ENCODE measurements at places on chromosomes 7 and 10.

DNA sequence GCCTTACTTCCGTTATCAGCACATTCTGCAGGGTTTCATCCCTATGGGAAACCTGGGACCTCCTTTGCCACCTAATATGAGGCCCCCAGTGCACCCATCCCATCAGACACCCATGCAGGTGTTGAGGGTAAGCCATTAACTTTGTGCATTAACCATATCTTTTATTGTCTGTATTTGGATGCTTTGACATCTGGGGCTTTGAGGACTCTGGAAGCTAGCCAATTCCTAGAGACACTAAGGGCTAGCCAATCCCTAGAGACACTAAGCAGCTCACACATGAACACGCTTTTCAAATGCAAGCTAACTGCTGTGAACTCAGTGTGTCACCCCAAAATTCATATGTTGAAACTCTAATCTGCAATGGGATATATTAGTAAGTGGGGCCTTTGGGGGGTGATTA, 272.5 kb upstream of the COBL start:
- no peak for DNase-seq

GRCh38 chr7:121219026-121219425, 109.8 kb upstream of the WNT16 start:
- DNase-seq = no peak

GRCh38 chr7:89796481-89796880, 357.8 kb upstream of the STEAP1 start:
- DNase-seq = no peak

DNA sequence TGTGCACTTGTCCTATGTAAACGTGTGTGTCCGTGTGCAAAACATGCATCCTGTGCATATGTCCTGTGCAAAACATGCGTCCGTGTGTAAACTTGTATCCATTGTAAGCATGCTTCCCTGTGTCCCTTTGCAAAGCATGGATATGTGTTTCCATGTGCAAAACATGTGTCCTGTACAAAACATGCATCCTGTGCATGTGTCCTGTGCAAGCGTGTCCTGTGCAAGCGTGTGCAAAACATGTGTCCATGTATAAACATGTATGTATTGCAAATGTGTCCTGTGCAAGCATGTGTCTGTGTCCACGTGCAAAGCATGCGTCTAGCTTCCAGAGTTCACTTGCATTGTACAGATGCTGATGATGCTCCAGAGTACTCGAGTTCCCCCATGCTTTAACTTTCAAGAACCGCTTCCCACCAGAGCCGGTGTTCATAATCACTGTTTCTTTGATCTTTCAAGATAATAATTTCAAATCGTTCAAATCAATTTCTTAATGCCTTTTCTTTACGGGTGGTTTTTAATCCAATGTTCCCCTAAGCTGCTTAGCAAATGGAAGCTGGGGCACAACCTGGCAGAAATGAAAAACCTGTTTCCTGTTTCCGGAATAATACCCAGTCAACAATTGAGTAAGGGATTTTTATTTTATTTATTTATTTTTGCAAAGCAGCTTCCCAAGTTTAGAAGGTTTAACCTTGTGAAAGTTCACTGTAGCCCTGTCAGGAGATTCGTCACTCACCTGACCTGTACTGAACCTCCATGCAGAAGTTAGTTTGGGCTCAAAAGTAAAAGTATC, 641 bp upstream of the ASB13 start:
- DNase-seq = no peak

DNA sequence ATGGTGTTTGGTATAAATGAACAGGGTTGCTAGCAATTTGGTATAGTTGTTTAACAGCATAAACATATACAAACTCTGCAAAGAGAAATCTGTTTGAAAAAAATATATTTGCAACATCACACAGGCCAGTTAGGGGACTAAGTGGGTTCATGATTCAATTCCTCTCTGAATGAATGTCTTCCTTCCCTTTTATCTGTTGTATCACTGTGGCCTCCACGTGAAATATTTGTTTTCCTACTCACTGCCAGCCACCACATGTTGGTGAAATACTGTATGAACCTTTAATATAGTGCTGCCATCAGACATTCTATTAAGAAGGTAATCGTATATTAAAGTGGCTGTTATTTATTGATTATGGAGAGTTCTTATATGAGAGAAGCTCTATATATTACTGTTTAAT, 157.0 kb downstream of the ARID5B start:
- no peak for DNase-seq

GRCh38 chr10:72885953-72886352, 7.6 kb upstream of the OIT3 start:
- no peak for DNase-seq

GRCh38 chr10:89992575-89992974, 291.2 kb downstream of the KIF20B start:
- no peak for DNase-seq

GRCh38 chr10:91596825-91597196, 36.1 kb downstream of the PPP1R3C start:
- DNase-seq = no peak

DNA sequence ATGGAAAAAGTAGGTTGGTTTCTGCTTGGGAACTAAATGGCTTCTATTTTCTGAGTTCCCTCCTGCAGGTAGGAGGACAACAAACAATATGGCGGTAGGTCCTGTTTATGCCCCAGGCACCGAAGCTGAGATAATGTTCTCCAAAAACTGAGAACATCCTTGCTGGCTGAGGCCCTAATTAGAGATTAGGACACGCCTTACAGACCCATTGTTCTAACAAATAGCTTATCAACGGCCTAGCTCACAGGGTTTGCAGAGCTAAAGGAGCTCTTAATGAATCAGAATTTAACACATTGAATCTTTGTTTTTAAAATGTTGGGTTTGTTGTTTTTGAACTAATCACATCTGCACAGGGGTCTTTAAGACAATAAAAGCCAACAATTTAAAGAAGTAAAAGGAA, 37.0 kb downstream of the HTR5A start:
- no peak for DNase-seq

DNA sequence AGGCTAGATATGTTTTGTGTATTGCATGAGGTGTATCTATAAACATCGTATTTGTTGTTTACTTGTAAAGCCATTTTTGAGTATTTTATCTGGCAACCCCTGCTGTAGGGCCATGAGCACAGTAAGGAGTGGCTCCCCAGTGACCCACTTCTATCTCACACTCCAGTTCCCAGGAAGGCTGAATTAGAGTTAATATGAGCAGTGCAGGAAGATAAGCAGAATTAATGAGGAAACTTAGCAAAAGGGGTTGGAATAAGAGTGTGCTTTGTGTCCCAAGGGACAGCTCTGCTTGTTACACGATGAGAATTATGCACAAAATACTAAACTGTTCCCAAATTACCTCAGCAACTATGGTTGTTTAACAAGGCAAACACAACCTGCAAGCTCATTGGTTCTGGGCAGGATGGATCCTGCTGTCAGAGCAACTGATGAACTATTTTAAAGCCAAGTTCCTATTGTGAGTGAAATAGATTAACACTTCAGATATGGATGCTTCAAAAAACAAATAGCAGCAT, 1005.8 kb downstream of the NRG3 start:
- DNase-seq = no peak

DNA sequence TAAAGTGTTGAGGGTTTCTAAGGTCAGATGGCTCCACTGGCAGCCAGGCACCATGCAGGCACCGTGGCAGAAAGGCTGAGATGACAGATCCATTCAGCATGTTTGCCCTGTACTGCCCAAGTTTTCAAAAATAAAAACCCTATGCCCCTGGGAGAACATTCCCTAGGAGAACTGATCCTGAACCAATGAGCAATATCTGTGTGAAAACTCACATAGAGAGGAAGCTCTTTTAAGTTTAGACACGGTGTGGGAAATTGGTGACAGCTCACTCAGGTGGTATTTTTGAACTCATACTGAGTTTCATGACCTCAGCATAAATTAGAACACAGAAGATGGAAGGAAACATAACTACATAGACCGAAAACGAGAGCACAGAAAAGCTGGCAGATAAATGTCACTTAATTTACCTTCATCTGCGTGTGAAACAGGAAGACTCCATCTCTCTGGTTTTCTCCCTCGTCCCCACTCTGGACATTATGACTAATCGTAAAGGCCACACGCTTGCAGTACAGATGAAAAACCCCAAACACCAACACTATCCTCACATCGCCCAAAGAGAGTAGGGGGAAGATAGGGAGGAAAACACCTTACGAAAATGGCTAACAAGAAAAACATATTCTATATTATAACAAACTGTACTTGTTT, 127.8 kb downstream of the ICA1 start:
- DNase-seq = no peak

- DNase-seq = no peak
Measured at GRCh38 chr7:151652111-151652510, 132.4 kb upstream of the RHEB start.

DNA sequence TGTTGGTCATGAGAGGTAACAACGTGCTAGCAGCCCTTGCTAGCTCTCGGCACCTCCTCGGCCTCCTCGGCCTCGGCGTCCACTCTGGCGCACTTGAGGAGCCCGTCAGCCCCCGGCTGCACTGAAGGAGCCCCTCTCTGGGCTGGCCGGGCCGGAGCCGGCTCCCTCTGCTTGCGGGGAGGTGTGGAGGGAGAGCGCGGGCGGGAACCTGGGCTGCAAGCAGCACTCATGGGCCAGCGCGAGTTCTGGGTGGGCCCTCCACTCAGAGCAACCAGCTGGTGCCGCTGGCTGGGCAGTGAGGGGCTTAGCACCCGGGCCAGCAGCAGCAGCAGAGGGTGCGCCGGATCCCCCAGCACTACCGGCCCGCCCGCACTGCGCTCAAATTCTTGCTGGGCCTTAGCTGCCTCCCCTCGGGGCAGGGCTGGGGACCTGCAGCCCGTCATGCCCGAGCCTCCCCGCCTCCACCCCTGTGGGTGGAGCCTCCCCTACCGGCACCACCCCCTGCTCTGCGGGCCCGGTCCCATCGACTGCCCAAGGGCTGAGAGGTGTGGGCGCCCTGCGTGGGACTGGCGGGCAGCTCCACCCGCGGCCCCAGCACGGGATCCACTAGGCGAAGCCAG, 96.1 kb downstream of the PAXIP1 start:
- DNase-seq = no peak

- DNase-seq = no peak
Measured at GRCh38 chr7:87596136-87596535, 4.5 kb downstream of the ABCB1 start.

DNA sequence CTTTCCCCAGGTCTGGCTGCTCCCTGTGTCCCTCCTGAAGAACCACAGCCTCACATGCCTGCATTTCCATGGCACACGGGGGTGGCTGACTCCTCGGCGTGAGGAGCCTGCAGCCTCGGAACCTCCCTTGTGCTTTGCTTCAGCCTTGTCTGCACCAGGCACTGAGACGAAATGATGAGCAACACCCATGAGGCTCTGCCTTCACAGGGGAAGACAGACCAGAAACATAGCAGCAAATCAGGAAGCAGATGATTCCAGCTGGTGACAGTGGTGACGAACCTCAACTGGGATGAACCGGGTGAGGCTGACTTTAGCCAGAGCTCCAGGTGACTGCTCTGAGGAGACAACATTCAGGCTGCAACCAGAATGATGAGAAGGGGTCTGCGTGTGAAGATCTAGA, 84.5 kb upstream of the SMNDC1 start:
- DNase-seq = no peak

DNA sequence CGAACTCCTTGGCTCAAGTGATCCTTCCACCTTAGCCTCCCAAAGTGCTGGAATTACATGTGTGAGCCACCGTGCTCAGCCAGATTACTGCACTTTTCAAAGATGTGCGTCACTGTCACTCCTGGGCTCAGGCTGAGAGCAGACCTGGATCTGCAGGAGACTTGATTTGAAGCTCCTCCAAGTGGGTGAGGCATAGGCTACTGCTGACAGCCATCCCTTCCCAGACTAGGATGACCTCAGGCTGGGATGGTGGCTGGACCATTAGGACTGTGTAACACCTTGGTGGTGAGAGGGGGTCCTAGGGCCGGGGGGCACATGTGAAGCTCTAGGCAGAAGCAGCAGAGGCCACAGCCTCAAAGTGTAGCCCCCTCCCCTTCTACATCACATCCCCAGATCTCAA, 8.2 kb upstream of the SRRM3 start:
- DNase-seq = no peak

DNA sequence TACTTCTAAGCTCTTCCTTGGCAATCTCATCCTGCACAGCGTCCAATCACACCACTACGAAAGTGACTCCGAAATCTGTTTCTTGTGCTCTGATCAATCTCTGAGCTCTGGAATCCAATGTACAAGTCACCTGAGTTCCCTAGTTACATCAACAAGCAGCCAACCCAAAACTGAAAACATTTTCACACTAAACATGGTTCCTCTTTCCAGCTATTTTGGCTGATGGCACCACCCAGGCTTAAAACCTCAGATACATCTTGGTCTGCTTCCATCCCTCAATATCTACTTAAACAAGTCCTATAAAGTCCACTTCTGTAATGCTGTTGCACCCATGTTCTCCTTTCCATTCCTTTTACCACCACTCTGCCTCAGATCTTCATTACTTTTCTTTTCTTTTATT, 3.6 kb downstream of the BLOC1S2 start:
- no peak for DNase-seq

- DNase-seq = no peak
Measured at GRCh38 chr7:23685731-23686130, 5.7 kb downstream of the FAM221A start.

DNA sequence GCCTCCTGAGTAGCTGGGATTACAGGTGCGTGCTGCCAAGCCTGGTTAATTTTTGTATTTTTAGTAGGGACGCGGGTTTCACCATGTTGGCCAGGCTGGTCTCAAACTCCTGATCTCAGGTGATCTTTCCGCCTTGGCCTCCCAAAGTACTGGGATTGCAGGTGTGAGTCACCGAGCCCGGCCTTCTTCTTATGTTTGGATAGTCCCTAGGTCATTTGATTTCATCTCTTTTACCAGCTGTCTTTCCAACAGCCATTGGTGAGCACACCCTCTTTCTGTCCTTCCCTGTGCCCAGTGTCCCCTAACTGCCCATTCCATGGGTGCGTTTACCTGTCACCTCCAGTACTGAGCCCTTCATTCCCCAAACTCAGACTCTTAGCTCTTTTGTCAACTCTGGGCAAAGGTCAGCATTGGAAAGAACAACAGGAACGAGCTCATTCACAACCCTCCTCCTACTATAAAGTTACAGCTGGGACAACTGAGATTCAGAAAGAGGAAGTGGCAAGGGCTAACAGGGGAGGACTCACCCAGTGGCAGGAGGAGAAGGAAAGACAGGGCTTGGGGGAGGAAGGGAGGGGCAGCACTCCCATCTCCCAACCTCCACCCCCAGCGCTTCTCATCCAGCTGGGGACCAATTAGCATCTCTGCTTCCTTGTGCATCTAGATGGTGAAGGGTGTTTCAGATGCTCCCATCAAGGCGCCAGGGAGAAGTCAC, 5.6 kb downstream of the SSC4D start:
- no peak for DNase-seq

DNA sequence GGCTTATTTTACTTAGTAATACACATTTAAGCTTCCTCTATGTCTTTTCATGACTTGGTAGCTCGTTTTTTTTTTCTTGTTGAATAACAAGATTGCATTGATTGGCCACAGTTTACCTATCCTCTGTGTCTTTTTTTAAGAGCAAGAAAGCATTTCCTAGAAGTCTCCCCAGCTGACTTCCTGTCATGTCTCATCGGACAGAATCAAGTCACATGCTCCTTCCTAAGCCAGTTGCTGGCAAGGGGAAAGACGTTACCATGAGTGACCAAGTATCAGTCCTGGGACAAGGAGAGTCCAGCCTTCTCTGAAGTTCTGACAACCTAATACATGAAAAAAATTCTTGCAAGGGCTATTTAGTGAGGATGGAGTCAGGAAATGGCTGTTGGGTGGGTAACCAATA, 24.9 kb upstream of the SFRP5 start:
- no peak for DNase-seq

Data from iPS DF 19.7 (cell line).